ENCODE measurements at places on chromosomes 13 and 19.
A peak's percentile ranks its signal among the peaks of the same experiment; 100 is the strongest.

GRCh38 chr13:28559636-28560259, 64.8 kb upstream of the FLT1 start:
- no peak for DNase-seq

GRCh38 chr19:18683109-18683957, at the start of gene CRTC1:
Gene CRTC1, plus strand, starts transcription at chr19:18683680. Its CDS starts 23 bp downstream, at chr19:18683703.
- DNase-seq: peak; percentile 86

DNA sequence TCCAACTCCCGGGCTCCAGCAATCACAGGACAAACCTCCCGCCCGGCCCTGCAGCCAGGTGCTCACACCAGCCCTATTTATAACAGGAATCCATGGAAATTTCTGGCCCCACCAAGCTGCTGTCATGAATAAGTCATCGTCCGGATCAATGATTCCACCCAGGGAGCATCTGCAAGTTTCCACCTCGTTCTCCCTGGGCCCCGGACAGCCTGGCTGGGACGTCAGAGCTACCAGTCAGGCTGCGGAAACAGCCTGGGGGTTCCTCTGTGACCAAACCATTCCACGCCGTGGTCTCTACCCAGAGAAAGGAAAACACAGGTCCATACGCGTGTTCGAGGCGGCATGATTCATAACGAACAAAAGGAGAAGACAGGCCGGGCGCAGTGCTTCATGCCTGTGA, 20.7 kb upstream of the PTBP1 start:
- DNase-seq: no peak

- DNase-seq: no peak
Observed at GRCh38 chr13:95704510-95704909, 27.6 kb downstream of the DNAJC3 start.

DNA sequence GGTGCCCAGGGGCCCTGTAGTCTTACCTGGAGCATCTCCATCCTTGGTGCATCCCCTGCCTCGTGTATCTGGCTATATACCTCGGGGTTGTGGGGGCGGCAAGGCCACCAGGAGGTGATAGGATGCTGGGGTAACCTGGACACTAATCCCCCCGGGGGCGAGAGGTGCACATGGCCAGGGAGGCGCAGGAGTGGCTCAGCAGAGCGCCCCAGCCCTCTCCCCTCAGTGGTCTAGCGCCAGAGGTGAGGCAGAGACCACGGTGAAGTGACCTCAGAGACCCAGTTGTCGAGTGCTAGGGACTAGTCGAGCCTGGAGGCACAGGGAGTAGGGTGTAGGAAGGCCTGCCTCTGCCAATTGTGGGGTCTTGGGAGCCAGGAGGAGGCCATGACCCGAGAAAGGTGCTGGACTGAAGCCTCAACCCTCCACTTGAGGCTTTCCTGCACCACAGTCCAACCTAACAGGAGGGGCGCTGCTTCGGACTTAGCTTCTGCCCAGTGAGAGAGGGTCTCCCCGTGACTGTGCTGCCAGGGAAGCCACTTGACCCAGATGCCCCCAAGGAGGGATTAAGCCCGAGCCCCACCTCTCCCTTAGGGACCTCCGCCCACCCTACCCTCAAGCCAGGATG, at the start of gene LHB:
Gene LHB, minus strand, starts transcription at position 51 of the 625 bp plus-strand sequence. Its CDS starts 10 bp downstream, at position 41.
- DNase-seq: no peak
